ENCODE measurements at places on chromosomes 7 and 10.
A peak's percentile ranks its signal among the peaks of the same experiment; 100 is the strongest.

DNA sequence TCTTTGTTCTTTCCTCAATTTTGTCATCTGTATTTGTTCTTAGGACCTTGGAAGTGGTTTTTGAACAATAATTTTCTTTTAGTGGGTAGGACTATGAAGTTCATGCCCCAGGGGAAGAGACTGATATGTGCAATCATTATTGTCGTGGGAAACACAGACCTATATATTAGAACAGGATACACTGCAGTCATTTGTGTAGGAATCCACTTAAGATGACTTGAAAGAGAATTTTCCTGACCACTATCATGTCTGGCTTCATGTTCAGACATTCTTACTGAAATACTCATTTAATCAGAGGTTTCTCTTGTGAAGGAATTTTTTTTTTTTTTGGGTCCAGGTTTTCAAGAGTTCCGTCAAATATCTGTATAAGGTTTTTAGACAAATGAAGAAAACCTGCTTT, 163.6 kb downstream of the SUGCT start:
- peak; percentile 99 for DNase-seq

DNA sequence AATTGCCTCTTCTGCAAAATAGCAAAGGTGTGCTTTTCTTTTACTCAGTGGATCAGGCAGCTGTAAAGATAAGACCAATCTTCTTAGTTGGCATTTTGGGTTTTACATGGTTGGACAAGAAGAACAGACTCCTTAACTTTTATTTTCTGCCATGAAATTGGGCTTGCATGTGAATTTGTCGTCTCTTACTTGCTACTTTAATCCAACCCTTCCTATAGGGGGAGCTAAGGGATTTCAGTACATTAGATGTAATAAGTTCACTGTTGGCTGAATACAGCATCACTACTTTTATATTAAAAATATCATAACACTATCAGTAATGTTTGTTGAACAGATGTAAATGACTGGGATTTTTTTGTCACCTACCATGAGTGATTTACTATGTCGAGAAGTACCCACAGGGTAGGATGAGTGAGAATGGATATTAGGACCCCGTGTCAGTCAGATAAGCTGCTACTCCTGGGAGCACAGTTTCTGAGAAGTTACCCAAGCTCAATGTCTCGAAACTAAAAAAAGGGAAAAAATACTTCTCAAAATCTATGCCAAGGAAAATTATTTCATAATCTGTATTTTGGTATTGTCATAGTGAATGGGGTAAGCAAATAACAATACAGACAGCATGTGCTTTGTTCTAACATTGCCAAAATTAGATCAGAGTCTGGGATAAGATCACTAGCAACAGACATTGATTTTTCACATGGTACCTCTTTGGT, 127.4 kb upstream of the AGR3 start:
- DNase-seq, result peak; percentile 62

DNA sequence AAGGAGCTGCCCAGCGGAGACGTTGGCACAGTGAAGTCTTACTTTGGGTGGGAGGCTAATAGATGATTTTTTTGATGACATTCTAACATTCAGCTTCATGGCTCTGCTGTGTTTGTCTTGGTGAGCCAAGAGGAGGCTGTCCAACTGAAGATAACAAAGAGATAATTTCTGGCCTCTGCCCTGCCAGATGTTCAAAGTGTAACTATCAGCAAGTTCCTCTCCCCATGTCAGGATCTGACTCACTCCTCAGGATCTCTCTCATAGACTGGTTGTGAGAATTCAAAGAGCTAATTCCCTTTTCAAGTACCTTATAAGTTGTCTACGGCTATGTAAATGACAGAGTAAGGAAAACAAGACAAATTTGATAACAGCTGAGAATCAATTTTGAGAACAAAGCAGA, 1340.9 kb downstream of the XPNPEP1 start:
- peak; percentile 19 for DNase-seq

DNA sequence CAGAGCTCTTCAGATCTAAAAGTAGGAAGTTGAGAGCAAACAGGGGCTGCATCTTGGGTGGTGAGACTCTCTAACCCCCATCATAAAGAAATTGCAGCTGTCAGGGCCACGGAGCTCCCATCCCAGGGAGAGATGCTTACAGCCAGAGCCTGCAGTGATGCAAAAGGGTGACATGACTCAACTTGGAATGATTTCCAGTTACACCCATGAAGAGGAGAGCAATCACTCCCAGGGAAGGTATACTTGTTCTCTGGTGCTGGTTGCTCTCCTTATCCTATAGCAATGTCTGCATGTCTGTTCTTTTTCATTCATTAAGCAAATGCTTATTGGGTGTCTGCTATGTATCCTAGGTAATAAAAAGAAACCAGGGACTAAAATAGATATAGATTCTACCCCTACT, 228.0 kb downstream of the RAB11FIP2 start:
- no peak for DNase-seq

DNA sequence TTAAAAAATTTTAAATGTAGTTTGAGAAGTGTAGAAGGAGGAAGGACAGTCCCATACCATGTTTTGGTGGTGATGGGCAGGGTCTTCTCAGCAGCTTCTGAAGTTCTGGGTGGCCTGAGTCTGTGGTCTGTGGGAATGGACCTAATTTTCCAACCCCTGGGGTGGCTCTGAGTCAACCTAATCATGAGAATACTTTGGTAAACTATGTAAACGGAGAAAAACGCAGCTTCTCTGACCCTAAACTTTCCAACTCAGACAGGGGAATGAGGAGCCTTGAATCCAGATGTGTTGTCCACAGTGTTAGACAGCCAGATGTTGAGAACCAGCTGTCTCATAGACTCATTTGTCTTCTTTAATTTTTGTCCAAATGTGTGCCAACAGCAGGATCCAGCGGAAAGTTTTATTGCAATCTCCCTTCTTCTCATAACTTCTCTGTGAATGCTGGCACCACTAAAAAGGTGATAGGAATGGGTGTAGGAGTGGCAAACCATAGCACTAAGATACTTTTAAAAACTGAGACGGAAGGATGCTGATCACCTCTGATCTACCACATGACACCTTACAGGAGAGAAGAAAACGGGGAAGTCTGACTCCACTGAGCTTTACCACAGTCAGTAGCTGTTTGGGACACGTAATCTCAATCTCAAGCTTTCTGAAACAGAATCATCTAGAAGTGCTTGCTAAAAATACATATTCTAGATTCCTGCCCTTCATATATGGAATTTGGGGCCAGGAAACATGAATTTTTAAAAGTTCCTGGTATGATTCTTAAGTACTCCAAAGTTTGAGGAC, 90.5 kb upstream of the PHYHIPL start:
- no peak for DNase-seq

DNA sequence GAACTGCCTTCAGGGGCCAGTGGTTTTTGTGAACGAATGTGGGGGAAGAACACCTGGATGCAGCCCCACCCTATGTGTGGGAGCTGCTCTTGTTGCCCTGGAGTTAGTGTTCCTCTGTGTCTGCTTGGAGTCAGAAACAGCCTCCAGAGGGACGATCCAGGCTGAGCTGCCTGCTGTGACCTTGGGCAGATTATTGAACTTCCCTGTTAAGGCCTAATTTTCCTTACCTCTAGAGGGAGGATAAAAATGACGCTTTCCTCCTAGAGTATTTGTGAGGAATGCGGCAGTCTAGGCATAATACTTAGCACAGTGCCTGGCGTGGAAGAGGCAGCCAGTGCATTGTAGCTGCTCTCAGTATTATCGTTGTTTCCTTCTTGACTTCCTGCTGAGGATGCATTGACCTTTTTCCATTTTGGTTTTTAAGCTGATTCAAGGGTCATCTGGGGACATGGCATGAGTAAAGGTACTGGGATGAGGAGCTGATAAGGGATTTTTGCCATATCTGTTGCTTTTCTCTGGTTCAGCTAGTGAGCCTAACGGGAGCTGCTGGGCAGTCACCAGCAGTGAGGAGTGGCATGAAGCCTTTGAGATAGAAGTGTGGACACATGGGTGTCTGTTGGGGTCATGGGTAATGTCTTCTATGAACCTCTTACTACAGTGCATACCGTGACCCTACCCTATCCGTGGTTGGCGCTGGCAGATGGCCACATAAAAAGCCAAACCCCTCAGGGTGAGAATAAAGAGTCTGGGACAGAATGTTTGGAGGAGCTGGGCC, 6.4 kb downstream of the ZFYVE27 start:
- no peak for DNase-seq

GRCh38 chr7:130009848-130010688, 41.1 kb downstream of the ZC3HC1 start:
- DNase-seq, result peak; percentile 56
